SJSA1 (cell line): ENCODE measurements at places on chromosomes 16 and 17.

- DNase-seq = no peak
Measured at GRCh38 chr16:57062329-57062728, 30.1 kb upstream of the CPNE2 start.

DNA sequence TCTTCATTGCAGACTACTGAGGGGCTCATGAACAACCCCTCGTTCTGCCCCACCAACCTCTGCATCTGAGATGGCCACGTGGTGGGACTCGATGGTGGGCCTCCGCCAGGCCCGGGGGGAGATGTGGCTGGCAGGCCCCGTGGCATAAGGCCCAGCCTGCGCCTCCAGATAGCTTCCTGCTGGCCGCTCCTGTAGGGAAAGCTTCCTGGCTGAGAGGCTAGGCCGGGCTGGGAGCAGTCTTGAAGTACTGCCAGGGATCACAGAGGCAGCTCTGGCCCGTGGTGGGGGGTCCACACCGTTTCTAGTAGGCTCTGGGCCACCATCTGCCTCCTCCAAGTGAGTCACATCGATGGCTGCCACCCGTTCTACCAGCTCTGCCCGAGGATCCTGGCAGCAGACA, 7.6 kb downstream of the CAMKK1 start:
- DNase-seq = peak; percentile 77

GRCh38 chr16:23836404-23837311, 875 bp downstream of the PRKCB start:
- DNase-seq = no peak

- DNase-seq = no peak
Measured at GRCh38 chr16:72211110-72211509, 39.2 kb upstream of the PMFBP1 start.

DNA sequence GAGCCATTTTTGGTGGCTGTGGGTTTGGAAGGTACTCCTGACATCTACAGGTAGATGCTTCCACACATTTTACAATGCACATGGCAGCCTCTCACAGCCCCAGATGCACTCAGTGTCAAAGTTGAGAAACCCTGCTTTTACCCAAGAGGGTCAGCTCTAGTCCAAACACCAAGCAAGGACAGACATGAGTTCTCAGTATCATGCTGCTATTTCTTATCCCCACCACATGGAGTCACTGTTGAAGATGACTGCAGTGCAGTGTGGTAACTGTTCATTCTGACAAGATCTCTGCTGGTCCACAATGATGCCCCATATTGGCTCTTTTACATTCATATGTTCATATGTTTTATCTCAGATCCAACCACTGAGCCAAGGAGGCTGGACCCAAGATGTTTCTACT, 50.5 kb upstream of the SALL1 start:
- DNase-seq = no peak

GRCh38 chr17:49596613-49597244, 21.1 kb downstream of the NXPH3 start:
- no peak for DNase-seq

DNA sequence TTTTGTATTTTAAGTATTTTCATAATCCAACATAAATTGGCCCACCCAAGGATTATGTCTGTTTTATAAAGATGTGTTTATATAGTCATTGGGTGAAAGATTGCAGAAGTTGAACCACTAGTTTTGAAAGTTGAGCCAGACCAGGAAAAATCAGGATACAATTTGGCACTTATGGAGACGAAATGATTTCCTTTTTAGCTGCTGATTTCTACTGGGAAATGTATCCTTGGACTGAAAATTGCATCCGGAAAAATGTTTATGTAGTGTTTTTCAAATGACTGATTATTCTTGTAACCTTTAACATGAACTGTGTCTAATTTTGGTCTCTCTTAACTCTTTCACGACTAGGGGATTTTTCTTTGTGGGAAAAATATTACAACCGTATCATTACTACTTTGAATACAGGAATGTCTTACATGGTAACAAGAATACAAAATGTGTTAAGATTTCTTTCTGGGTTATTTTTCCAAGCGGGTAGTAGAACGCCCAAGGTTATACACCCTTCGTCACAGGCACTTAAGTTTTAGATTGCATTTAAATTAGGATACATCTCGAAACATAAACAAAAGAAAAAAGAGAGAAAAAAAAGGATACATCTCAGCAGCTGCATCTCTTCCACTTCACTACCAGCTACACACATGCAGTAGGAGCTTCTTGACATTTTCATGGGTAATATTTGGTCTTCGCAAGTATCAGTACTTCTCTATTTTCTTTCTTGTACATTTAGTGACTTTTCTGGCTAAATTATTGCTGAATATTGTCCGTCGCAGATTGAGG, 273.0 kb upstream of the TBX2 start:
- no peak for DNase-seq

DNA sequence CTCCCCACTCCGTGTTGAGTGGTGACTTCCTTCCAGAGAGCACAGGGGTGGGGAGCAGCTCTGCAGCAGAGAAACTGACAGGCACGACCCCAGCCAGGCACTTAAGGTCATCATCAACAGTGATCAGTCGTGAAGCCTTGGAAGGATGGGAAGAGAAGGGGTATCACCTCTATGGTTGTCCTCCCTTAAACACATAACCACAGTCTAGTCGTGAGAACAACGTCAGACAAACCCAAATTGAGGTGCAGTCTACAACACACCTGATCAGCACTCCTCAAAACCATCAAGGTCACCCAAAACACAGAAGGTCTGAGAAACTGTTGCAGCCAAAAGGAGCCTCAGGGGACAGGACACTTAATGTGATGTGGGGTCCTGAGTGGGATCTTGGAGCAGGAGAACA, 68.3 kb downstream of the MPRIP start:
- DNase-seq = no peak

DNA sequence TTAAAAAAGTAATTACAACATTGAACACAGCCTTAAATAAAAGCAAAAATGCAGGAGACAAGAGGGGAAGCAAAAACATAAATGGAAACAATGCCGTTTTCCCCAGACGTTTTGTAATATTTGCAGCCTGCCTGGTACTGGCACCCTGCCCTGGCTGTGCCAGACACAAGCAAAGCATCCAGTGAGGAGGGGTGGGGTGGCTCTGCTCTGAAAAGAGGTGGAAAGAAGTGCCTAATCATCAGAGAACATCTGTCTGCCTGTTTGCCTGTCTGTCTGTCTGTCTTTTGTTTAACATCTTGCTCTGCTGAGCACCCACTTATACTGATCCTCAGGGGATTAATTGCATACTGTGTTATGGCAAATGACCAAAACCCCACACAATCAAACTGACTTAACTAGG, 62.7 kb downstream of the C16orf82 start:
- DNase-seq = no peak

GRCh38 chr17:11406716-11407115, 165.7 kb downstream of the SHISA6 start:
- no peak for DNase-seq

DNA sequence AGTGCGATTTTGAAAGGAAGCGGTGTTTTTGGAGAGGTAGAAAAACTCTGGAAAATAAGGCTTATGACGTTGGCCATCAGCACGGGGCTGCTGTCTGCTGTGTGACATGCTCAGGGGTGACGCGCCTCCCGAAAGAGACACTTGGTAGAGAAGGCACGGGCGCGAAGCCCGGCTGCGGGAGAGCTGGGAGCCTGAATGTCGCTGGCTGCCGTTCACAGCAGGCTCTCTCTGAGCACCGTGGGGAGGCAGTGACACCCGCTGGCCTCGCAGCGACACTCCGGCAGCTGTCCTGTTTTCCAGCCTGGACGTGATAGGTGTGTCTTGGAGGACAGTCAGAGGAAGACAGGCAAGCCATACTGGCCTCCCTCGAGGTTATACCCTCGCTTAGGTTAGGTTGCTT, 759.1 kb upstream of the RBFOX1 start:
- DNase-seq = no peak

GRCh38 chr17:55576996-55577586, 65.8 kb upstream of the SMIM36 start:
- peak; percentile 87 for DNase-seq

DNA sequence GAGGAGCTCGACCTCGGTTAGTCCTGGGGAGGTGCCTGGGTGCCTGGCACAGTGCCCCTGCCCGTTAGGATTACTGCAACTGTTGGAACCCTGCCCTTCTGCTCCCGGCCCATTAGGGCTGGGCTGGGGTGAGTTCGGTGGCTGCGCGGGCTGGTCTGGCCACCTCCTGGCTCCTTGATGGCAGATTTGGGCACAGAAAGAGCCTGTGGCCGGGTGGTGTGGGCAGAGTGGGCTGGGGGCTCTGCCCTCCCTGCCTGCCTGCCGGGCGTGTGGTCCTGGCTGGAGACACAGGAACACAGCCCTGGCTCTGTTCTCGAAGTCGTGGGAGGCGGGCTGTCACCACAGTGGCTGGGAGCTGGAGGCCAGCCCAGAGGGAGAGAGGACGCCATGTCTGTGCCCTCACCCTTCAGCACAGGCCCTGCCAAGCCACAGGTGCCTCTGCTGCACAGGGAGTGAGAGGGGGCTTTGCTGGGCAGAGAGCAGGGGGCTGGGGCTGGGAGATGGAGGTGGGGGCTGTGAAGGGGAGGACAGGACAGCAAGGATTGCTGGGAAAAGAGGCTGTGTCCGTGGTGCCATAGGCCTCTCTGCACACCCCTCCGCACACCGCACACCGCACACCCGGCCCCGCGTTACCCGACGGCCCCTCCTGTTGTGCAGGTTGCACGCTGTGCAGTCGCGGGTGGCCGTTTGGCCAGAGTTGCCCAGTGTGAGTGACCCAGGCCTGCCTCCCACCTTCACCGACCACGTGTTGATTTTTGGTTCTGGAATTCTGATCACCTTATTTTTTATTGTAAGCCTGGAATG, 236.6 kb upstream of the GSE1 start:
- no peak for DNase-seq

- DNase-seq = no peak
Measured at GRCh38 chr16:86928523-86929011, 350.2 kb downstream of the FOXL1 start.

DNA sequence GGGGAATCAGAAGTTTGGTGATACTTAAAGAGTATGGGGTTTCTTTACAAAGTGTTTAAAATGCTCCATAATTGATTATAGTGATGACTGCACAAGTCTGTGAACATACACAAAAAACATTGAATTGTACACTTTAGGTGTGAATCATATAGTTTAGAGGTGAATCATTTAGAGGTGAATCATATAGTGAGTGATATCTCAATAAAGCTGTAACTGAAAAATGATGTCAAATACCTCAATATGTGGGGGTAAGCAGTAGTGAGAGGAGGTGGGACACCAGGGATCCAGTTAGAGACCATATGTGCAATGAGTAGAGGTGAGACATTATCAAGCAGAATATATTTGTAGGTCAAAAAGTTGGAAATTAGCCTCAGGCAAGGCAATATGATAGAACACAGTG, 264.5 kb downstream of the PMP22 start:
- no peak for DNase-seq

DNA sequence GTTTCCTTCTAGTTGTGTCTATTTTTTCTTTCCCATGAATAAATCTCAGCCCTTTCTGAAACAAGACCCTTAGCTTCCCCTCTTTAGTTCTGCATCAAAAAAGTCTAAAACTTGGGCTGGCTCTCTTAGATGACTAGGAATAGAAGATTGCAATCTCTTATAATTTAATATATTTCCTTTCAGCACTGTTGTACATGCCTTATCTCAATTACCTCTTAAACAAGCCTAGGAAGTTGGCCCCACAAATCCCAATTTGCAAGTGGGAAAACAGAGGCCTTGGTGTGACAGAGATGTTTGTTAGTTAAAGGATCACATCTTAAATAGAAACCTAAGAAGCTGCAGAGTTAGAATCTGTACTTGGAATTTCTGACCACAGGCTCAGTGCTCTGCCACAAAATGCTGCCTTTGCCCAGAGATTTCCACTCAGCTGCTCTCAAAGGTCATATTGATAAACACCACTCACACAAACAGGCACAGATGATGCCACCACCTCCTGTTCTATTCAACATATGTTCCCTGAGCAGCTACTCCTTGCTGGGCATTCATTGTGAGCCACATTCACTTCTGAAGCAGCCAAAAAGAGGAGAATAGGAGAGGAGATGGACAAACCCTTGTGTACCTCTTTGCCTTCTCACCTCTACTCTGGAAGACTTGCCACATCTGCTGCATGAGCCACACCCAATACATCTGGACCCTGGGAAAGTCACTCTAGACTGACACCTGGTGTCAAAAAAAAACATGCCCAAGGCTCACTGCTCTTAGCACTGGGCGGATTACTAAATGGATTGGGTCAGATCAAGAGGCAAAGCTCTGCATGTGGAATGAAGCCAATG, 5.5 kb downstream of the CCDC182 start:
- no peak for DNase-seq

- no peak for DNase-seq
Measured at GRCh38 chr17:35337364-35337763, 36.1 kb downstream of the SLFN11 start.

- DNase-seq = no peak
Measured at GRCh38 chr17:16171613-16172012, 43.7 kb downstream of the NCOR1 start.

DNA sequence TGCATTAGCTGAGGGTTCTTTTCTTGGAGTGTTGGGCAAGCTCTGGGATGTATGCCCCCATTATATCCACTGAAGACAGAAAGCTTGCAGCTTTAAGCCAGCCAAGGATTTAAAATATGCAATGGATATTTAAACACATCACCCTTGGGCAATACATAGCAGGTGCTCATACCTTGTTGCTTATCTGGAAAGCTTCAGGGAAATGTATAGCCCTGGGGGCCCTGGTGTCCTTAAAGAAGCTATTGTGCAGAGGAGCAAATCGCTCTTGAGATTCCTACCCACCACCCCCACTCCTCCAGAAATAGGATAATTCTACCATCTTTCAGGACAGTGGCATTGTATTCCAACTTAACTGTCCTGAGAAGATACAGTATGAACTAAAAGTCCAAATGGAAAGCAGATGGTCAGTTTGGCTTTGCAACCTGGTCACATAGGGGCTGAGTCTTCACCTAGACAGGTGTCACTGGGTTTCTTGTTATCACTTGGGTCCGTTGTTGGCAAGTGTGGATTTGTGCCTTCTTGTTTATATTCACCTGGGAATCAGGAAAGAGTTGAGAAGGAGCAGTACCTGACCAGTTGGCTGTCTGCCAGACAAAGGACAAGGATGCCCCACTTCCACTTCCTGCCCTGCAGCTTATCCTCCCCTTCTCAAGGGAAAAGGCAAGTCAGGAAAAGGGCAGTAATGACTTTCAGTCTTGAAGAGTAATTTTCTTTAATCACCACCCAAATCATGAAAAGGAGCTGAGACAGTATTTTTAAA, 3.4 kb downstream of the ANKRD40CL start:
- no peak for DNase-seq

DNA sequence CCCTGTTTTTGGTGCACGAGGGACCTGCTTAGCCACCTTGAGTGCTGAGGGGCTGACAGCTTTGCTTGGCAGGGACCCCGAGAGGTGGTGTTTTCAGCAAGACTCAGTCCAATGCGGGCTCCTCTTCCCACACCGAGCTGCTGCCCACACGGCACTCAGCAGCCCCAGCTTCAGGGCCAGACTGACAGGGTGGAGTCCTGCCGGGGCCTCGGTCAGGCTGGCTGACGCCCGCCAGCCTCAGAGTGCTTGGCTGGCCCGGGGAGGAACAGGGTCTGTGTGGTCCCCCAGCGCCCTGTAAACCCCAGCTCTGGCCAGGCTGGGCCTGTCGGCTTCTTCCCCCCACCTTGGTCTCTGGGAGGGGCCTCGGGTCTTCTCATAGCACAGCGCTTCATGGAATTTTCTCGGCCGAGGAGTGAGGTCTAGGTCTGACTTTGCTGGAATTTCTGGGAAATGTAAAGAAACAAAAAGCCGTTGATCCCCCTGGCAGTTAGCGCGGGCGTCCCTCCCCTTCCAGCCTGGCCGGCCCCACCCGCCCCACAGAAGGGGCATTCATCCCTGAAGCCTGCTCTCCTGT, 2.6 kb downstream of the SOX8 start:
- no peak for DNase-seq
